Forelimb muscle (tissue), 1 donor: ENCODE measurements at places on chromosomes 7 and 10. TPM values are rescaled to one million over a fixed set of nuclear protein-coding genes. Genes with fewer than 3 reads are reported as not detected.

- DNase-seq, result no peak
Measured at GRCh38 chr7:44988701-44989100, 9.9 kb upstream of the MYO1G start.

DNA sequence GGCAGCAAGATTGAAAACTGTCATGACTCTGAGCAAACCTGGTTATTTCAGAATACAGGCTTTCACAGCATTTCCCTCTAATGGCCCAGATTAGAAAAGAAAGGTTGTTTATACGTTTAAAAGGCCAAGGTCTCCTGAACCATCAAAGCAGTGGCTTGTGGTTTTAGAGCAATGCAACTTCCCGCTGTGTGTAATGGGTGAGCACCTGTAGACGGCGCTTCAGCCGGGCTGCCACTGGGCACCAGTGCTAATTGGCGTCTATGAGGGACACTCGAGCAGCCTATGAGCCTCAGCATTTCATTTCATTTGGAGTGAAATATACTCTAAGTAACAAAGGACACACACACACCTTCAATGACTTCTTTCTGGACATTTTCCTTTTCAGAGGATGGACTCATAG, 671.0 kb upstream of the FZD8 start:
- no peak for DNase-seq

GRCh38 chr10:119406601-119407253, 135.8 kb downstream of the RGS10 start:
- no peak for DNase-seq

GRCh38 chr10:129742742-129743550, 221.1 kb downstream of the EBF3 start:
- DNase-seq, result no peak

DNA sequence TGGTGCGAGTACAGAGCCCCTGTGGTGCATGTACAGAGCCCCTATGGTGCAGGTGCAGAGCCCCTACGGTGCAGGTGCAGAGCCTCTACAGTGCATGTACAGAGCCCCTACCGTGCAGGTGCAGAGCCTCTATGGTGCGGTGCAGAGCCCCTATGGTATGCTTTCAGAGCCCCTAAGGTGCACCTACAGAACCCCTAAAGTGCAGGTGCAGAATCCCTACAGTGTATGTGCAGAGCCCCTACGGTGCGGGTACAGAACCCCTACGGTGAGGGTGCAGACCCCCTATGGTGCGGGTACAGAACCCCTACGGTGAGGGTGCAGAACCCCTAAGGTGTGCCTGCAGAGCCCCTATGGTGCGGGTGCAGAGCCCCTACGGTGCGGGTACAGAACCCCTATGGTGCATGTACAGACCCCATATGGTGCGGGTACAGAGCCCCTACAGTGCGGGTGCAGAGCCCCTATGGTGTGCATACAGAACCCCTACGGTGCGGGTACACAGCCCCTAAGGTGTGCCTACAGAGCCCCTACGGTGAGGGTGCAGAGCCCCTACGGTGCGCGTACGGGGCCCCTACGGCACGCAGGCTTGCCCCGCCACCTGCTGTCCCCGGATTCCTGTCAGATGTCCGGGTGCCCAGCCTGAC, 53.5 kb downstream of the MGMT start:
- DNase-seq, result no peak

- DNase-seq, result no peak
Measured at GRCh38 chr7:99054781-99055180, 89.1 kb downstream of the SMURF1 start.

- no peak for DNase-seq
Measured at GRCh38 chr7:111175908-111176441, 85.0 kb downstream of the LRRN3 start.

DNA sequence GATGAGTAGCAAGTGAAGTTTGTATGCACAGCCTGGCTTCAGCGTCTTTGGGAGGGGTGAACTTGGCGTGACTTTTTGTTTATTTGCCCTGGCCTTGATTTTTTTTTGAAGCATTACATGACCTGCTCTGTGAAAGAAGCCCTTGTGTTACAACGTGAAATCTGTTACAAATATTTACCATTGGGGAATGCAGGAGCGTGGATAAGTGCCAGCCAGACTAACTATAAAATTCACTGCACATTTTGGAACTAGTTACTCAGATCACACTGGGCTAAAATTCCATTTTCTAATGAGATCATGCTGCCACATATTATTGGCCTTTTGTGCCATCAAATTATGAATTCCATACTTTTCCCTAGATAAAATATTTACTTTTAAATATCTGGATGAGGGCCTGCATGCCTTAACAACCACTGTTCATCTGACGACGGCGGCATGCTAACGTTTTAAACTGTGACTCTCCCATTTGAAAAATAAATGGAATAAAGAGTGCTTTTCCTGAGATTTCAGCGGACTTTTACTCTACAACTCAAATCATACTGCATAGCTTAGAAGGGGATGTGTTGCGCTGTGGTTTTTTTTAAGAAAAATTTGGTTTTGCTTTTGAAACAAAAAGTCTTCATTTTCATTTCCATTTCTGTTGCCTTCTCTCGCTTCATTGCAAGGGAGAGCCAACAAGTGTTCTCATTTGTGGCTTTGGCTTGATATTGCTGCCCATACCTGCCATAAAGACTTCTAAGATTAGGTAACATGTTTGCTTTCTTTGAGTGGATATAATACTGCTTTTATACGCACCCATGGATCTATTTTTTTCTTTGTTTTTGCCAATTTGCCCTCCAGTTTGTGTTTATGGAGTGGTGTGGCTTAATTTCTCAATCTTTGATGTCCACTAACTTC, 352.2 kb downstream of the TFEC start:
- no peak for DNase-seq

DNA sequence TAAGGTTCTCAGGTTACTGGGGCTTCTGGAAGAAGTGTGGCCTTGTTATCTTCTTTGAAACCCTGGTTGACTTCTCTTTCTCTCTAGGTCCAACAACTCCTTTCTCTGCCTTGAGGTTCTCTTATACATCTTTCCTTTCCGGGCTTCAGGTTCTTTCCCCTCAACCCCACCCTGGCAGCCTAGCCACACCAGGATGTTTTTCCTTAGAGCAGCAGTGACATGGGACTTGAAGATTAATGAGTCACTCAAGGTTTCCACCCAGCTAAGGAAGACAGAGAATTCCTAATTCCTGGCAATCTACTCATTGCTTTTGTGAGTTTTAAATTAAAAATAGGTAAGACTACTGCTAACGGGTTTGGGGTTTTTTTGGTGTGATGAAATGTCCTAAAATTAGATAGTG, 121.8 kb upstream of the HPS1 start:
- DNase-seq, result no peak

- DNase-seq, result no peak
Measured at GRCh38 chr7:106012935-106013439, 49.9 kb downstream of the CDHR3 start.

DPP6 gene
- 3.2 TPM for polyA plus RNA-seq

NRCAM gene
- 34.9 TPM for polyA plus RNA-seq

OR2A42 gene
- 0.34 TPM for polyA plus RNA-seq

PRSS1 gene
- not detected for polyA plus RNA-seq
